ENCODE measurements at places on chromosomes 7 and 10.
A peak's percentile ranks its signal among the peaks of the same experiment; 100 is the strongest.

DNA sequence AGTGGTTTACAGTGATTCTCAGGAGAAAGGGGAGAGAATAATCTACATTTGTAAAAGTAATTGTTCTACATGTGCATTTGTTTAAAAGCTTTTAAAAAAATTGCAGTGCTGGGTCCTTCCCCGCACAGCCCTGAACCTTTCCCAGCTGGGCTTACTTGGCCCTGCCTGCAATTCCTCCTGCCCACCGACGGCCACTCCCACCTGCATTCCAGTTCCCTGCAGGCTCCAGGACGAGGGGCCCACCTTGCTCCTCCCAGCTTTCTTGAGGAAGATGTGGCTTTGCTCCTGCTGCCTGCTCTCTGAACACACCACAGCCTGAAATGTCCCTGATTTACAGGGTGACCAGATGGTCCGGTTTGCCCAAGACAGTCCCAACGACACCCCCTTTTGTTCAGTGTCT, 222.7 kb downstream of the PRPF18 start:
- DNase-seq, result no peak

- DNase-seq, result no peak
Measured at GRCh38 chr7:36100634-36101033, 52.4 kb upstream of the EEPD1 start.

DNA sequence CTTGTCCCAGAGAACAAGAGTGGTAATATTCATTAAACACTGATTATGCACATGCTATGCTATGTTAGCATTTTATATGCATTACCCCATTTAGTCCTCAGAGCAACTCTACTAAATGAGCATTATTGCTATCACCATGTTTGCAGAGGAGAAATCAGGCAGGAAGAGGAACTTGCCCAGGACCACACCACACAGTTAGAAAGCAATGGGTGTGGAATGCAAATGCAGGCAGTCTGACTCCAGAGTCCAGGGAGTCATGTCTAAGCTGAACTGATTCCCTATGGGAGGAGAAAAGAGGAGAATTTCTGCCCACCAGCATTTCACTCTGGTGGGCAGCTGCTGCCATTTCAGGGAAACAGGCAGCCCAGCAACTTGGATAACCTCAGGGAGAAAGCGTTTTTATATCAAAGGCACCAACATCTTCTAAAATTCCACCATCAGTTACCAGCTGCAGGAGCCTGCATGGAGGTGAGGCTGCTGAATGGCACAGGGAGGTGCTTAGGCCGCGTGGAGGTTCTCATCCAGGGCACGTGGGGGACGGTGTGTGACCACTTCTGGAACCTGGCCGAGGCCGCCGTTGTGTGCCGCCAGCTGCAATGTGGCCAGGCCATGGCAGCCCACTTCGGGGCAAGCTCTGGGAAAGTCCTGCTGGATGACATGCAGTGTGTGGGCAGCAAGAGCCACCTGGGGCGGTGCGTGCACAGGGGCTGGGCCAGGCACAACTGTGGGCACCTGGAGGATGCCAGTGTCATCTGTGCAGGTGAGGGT, 68.2 kb upstream of the C10orf120 start:
- DNase-seq, result no peak

DNA sequence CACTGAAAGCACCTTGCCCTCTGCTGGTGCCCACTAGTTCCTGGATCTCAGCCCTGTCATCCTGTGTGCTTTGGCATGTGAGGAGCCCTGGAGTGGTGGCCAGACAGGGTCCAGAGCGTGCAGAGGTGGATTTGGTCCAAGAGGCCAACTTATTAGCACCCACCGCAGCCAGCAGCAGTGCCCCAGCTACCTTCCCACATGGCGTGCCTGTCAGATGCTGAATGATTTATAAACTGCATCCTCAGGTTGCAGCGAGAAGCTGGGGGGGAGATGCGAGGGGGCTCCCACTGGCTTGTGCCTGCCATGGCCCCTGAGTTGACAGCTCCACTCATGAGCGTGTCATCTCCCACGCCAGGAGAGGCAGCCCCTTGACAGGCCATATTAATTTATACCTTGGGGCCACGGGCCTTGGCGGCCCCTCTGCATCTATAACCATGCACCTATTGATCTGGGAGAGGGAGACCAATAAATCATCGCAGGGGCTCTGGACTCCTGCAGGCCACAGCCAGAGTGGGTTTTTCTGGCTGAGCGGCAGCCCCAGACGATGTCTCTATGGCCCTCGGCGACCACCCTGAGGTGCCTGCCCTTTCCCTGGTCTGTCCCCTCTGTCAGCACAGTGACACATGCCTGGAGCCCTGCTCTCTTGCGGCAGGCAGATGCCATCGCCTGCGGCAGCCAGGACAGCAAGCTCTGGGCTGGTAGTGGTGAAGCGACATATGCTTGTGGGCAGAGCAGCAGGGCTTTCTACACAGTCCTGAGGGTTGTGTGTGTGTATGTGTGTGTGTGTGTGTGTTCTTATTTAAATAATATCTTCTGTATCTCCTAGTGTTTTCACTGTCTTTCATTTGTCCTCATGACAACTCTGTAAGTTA, 120.8 kb downstream of the CDH23 start:
- peak; percentile 21 for DNase-seq

GRCh38 chr10:132941640-132942051, 724 bp downstream of the CFAP46 start:
- no peak for DNase-seq

DNA sequence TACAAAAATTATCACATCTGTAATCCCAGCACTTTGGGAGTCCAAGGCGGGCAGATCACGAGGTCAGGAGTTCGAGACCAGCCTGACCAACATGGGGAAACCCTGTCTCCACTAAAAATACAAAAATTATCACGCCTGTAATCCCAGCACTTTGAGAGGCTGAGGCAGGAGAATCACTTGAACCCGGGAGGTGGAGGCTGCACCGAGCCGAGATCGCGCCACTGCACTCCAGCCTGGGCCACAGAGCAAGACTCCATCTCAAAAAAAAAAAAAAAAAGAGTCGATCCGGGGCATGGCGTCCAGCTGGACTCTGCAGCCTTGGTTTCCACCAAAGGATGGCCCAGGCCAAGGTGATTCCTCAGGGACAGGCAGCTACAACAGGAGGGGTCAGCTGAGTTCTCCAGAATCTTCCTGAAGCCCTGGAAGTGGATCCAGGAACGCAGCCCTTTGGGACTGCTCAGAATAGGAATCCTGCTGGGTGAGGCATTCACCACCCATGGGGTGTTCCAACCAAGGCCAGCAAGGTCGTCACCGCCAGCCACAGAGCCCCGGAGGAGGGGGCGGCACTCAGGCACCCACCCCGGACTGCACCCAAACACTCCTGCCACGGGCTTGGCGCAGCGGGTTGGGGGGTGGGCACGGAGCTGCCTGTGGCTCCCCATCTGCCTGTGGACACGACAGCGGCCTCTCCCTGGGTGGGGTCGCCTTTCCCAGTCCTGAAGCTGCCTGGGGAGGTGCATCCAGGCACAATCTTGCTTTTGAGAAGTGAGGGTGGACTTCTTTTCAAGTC, 12.0 kb upstream of the UTF1 start:
- no peak for DNase-seq

GRCh38 chr7:108613147-108613948, 43.7 kb downstream of the DNAJB9 start:
- DNase-seq, result peak; percentile 76

DNA sequence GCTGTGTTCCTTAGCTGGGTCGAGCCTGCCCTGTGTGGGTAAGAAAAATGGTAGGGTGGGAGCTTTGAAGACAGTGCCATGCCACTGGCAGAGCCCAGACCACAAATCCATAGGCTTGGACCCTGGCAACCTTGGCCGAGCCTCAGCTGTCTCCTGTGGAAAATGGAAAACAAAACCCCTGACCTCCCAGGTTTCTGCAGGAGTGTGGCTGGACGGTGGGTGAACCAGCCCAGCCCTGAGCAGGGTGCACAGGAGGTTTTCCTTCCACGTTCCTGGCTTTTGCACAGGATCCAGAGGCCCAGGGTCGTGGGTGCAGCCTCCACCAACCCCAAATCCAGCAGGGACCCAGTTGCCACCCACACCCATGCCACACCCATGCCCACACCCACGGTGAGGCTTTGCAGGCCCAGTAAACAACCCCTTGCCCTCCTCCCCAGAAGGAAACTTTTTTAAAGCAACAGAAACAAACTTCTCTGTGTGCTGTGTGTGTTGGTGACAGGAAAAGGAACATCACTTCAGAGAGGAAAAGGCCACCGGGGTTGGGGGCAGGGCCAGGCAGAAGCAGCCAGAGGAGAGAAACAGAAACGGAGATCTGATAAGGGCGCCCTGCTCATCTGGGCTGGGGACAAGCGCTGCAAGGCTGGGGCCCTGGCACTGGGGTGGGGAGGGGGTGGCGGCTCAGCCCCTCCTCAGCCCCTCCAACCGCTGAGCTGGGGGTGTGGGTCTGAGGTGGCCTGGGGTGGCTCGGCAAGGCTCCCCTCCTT, 20.7 kb upstream of the ZMIZ1 start:
- no peak for DNase-seq

DNA sequence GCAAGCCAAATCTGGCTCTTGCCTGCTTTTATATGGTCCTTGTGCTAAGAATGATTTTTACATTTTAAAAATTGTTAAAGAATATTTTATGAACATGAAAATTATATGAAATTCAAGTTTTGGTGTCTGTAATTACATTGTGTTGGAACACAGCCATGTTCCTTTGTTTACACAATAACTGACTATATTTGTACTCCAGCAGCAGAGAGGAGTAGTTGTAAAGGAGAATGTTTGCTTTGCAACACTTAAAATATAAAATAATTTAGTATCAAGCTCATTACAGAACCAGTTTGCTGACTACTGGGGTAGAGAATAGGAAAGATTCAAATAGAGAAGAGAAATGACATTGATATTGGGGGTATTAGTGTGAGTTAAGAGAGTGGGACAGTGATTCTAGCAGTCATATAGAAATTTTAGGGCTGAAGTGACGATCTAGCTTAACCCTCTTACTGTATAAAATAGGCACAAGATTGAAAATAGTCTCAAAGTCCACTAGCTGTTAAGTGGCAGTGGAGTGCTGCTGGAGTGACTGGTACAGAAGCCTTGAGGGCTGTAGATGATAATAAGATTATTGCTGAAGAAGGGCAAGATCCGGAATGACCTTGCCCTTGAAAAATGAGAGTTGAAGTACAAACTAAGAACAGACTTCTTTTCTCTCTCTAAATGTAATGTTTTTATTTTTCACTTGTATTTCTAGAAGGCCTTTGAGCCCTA, 28.2 kb downstream of the SGPL1 start:
- peak; percentile 20 for DNase-seq

- DNase-seq, result no peak
Measured at GRCh38 chr10:125709553-125710474, 9.7 kb upstream of the EDRF1 start.

- DNase-seq, result peak; percentile 64
Measured at GRCh38 chr10:78278058-78278404, 244.4 kb downstream of the RPS24 start.

DNA sequence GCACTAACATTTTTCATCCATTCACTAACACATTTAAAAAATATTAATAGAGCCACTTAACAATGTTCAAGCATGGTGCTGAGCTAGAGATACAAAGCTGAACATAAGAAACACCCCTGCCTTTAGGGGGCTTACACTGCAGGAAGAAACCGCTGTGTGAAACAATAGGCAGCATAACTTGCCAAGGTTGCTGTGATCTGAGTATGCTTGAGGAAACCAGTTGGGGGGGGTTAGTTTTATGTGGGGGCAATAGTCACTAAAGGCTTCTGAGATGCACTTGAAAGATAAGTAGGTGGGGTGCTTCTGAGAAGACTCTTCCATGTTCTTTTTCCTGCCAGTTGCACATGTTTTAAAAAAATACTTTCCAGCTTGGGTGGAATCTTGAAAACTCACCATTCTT, 2.8 kb downstream of the RBM17 start:
- DNase-seq, result no peak

DNA sequence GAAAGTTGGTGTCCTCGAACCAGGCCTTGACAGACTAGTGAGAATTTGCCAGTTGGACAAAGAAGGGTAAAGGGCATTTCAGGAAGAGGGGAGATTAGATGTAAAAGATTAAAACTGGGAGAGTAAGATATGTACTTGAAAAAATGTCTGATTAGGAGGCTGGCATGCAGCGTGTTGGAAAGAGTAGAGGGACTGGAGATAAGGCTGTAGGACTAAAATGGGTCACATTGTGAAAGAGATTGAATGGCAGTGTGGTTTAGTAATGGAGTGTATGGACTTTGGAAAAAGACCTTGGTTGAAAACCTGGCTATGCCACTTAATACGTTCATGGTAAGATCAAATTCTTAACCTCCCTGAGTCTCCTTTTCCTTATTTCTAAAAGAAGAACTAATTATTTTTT, 14.1 kb downstream of the CREM start:
- no peak for DNase-seq

DNA sequence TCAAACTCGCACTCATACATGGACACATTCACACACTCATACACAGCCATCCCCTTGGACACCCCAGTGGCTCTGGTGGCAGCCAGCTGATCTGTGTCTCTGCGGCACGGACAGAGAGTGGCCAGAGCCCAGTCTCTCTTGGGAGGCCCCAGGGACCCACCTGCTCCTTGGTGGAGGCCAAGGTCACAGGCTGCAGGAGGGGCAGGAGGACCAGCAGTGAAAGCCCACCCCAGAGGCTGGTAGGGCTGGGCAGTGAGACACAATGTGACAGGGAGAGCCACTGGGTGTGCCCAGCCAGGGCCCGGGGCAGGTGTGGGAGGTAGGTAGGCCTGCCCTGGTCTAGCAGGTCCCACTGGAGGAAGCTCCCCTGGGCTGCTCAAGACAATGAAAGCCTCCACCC, 18.5 kb downstream of the SHH start:
- no peak for DNase-seq

DNA sequence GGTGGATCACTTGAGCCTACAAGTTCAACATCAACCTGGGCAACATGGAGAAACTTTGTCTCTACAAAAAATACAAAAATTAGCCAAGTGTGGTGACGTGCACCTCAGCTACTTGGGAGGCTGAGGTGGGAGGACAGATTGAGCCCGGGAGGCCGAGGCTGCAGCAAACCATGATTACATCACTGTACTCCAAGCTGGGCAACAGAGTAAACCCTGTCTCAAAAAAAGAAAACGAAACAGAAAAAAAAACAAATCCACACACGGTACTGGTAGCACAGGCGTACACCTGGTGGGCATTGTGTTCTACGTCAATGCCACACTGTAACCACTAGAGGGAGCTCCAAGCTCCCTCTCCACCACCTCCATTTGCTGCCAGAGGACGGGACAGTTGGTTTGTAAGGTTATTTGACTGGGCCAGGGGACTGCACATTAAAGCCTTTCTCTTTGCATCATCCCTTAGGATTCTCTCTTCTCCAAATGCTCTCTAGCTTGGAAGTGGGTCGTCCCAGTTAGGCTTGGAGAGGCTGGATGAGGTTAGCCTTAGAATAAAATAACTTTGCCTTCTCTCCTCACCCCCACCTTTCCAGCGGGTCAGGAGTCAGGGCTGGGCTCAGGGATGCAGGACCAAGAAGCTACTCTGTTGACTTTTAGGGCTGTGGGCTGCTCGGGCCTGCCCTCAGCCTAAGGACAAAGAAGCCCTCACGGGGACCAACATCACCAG, 130.8 kb downstream of the SORBS1 start:
- DNase-seq, result peak; percentile 73

GRCh38 chr7:42628054-42628453, 283.8 kb downstream of the C7orf25 start:
- DNase-seq, result no peak

Data from NCI-H82 (cell line).